ENCODE measurements at places on chromosomes 12 and 14.
A peak's percentile ranks its signal among the peaks of the same experiment; 100 is the strongest.

- DNase-seq: no peak
Measured at GRCh38 chr12:39230086-39230485, 212.8 kb downstream of the KIF21A start.

- peak; percentile 39 for DNase-seq
Measured at GRCh38 chr12:85057370-85057963, 21.3 kb downstream of the LRRIQ1 start.

GRCh38 chr14:58643366-58643765 lies 5.6 kb downstream of the DACT1 start:
- no peak for DNase-seq

DNA sequence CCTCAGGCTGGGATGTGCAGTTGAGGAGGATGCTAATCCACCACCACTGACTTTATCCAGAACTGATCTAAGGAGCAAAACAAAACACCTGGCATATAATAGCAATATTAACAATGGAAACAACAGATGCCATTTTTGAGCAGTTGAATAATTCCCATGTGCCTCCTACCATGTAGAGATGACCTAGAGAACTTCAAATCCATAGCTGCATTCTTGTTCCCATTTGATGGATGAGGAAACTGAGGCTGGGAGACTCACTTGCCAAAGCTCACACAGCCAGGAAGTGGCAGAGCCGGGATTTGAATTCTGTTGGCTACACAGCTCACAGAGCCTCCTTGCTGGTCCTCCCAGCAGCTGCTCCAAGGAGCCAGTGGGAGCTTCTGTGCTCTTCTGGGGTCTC lies 155.8 kb upstream of the MYL2 start:
- DNase-seq: no peak

GRCh38 chr12:131836714-131837397 lies 8.7 kb downstream of the MMP17 start:
- no peak for DNase-seq

- peak; percentile 43 for DNase-seq
Measured at GRCh38 chr14:100440207-100440631, 117.1 kb downstream of the SLC25A47 start.

GRCh38 chr12:56126732-56127239 lies 1.3 kb upstream of the ESYT1 start:
- DNase-seq: no peak

GRCh38 chr14:77338302-77338701 lies 17.5 kb downstream of the GSTZ1 start:
- no peak for DNase-seq

- DNase-seq: peak; percentile 86
Measured at GRCh38 chr14:61653507-61653906, 41.8 kb upstream of the HIF1A start.

GRCh38 chr12:68236421-68237059 lies 10.9 kb upstream of the IL26 start:
- peak; percentile 25 for DNase-seq

DNA sequence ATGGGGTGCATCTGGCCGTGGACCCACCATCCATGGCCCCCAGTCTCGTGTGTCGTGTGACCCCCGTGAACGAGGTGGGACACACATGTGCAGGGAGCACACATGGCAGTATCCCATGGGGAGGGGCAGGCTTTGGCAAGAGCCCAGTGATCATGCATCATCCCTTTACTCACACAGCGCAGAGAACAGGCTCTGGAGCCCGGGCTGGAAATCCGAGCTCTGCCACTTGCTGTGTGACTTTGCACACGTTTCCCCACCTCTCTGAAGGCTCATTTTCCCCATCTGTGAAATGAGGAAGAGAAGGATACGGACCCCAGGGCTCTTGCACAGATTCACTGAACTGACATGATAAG lies 119.9 kb downstream of the PHETA1 start:
- peak; percentile 15 for DNase-seq

DNA sequence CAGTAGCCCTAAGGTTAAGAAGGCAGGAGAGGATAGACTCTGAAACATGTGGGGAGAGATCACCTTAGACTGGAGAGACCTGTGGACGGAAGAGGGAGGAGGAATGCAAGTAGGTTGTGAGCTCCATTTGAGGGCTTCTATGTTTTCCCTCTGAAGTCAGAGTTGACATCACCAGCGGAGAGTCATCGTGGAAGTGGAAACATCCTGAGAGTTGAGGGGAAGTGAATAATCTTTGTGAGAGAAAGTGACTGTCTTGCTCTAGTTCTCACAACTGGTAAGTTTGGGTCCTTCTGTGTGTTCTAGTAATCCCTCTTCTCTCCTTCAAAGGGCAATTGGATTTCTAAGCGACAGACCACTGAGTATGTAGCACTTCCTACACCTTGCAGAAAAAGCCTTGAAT lies 103.6 kb upstream of the CCND2 start:
- DNase-seq: no peak

DNA sequence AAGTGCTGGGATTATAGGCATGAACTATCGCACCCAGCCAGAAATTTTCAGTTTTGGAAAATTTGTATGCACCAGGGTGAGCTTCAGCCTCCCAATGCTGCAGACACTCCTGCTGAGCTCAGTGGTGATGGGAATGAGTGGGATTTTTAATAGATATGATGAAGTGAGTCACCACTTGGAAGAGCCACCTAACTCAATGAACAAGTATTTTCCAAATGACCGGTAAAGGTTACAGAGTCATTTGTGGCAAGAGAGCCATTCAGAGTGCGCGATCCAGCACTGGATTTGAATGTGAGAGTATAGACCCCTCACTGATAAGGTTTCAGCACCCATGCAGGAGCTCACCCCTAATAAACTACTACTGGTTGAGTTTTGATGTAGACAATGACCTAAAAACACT lies 100.7 kb downstream of the PPP2R5C start:
- peak; percentile 41 for DNase-seq

DNA sequence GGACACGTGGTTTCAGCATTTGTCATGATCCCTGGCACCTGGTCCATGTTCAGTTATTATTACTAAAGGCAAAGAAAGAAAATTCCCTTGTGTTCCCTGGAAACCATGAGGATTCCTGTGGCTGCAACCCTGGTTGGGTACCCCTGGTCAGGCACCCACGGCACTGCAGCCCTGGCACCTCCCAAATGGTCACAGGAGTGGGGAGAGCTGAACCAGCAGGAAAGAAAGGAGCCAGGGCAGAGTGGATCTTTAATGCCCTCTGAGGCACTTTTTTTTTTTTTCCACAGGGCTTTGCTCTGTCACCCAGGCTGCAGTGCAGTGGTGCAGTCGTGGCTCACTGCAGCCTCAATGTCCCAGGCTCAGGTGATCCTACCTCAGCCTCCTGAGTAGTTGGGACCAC lies 17.5 kb downstream of the CINP start:
- no peak for DNase-seq

DNA sequence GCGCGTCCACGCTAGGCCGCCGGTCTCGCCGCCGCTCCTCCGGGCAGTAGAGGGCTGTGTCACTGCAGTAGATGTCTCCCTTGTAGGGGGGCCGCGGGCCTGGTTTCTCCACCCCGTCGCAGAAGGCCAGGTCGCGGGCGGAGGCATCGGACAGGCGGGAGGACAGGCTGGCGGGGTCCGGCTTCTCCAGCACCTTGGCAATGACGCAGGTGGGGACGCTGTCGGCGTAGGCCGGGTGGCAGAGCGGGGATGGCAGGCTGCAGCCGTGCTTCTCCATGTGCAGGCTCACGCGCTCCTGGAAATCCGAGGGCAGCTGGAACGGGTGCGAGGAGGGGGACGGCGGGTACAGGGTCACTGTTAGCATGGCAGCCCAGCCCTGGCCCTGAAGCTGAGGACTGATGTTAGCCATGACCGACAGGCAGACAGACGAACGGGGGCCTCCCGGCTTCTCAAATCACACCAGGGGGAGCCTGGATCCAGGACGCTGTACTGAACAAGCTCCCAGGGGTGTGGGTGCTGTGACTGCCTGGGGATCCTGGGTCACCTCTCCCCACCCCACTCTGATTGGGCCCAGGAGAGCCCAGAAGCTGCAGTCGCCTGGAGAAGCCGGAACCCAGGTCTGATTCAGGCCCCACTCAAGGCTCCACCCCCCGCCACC lies 48.1 kb downstream of the BEGAIN start:
- DNase-seq: no peak

DNA sequence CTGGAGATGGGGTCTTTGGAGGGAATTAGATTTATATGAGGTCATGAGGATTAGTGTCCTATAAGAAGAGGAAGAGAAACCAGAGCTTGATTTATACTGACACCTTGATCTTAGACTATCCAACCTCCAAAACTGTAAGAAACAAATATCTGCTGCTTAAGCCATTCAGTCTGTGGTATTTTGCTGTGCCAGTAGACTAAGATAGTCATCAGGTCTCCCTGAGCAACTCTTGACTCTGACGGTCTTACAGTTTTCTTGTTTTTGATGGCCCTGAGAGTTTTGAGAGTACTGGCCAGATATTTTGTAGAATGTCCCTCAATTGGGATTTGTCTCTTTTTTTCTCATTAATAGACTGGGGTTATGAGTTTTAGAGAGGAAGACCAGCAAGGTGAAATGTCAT lies 51.7 kb downstream of the TSHR start:
- no peak for DNase-seq
